ENCODE measurements at places on chromosomes 12 and 14.

- no peak for DNase-seq
These were observed 60.5 kb downstream of the AMN start for GRCh38 chr14:102982852-102983470.

GRCh38 chr14:104948736-104949031 lies 24.0 kb downstream of the PLD4 start:
- DNase-seq = no peak

DNA sequence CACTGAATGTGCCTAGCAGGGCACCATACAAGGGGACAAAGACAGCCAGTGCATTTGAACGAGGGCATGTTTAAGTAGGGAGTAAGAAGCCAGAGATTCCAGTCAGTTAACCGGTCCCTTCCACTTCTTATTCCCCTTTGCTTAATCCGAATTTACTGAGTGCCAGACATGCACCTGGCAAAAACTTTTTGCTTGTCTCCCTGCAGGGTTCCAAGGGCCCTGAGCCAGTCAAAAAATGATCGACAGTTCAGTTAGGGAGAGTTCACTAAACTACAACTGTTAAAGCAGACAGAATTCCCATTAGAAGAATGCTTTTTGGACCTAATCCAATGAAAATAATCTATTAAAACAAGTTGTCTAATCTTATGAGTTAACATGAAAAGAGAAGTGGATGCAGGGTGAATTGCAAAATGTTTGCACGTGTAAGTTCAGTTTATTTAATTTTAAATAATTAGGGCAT lies 193.8 kb downstream of the TMTC2 start:
- DNase-seq = no peak

DNA sequence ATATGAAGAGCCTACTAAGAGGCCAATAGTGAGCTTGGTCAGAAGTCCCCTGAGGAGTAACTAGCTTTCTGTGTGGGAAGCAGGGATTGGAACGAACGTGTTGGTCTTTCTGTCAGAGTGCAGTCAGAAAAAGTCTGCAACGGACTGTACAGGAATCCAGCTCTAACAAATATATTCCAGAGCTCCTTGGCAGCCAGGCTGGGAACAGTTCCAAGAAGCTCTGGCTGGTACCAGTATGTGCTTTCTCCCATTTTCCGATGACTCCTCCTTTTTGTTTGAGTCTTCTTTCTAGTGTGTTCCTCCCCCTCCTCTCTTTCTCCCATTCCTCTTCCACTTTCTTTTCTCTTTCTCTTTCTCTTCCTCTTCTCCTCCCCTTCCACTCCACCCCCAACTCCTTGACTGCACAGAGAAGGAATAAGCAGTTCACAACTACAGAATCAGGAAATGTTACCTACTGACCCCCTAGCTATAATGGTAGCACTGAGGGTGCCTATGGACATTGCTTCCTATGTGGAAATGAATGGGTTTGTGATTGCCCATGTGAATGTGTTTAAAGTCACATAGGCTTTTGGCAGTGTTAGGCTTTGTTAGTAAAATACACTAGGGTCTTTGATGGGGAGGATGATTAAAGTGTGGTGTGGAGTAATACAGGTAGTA lies 59.9 kb downstream of the TTLL5 start:
- DNase-seq = no peak

- DNase-seq = no peak
These were observed 154.6 kb downstream of the SLC6A15 start for GRCh38 chr12:84757978-84758377.

DNA sequence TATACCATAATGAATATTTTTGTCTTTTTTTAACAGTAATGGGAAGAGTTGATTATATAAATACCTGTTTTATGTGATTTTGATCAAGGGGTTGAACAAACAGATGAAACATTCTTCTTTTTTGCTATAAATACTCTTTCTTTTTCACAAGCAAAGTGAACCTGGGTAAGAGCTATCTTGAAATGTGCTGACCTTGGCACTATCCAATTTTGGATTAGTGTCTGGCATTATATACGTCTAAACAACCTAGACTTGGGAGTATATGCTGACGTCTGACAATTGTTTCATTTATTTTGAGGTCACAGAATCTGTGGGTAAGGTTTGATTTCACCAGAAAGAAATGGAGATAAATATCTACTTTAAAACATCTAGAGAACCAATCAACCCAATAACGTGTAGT lies 716.0 kb upstream of the STXBP6 start:
- DNase-seq = no peak

GRCh38 chr14:104299993-104300761 lies 161.8 kb downstream of the KIF26A start:
- no peak for DNase-seq

- DNase-seq = no peak
These were observed 27.9 kb downstream of the HSP90AA1 start for GRCh38 chr14:102058961-102059360.

GRCh38 chr12:2960996-2961616 lies 1.9 kb downstream of the TEAD4 start:
- no peak for DNase-seq

DNA sequence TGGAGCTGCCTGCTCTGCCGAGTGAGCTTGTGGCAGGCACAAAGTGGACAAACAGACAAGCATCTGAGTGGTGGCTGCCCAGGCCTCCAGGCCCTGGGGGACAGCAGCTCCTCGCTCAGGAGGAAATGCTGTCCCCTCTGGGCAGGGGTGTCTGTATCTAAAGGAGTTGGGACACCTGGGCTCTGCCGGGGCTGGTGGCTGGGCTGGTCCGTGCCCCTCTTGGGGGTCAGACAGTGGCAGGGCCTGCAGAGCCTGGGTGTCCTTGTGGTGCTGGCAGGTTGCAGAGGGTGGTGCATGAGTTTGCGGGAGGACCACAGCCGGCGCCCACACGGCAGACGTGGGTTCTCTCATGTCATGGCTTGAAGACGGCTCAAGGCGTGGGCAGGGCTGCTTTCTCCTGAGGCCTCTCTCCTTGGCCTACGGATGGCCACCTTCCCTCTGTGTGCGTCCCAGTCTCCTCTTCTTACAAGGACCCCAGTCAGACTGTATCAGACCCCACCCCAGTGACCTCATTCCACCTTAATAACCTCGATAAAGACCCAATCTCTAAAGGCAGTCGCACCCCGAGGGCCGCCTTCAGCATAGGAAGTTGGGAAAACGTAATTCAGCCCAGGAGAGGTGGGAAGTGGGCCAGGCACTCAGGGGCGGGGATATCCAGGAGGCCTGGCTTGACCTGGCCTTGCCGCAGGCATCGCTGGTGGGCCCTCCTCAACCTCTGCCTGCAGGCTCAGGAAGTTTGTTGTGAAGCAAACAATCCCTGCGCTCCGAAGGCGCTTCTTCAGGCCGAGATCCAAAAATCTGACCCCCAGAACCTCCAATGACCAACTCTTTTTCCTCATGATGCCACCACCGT lies 110.0 kb downstream of the KIF26A start:
- no peak for DNase-seq

DNA sequence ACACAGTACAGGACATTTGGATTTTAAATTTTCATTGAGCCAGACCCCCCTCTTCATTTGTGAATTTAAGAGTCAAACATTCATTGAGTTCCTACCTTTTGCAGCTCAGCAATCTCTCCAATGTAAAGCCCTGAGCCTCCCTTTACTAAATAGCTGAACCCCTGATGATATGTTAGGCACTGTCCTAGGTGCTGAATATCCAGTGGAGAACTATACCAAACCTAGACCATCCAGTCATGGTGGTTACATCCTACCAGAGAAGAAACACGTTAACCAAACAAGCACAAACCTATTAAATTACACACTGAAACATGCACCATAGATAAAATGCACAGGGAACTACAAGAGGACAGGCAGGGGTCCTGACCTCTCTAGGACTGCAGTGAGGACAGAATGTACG lies 1585.3 kb upstream of the TMEM132C start:
- no peak for DNase-seq

DNA sequence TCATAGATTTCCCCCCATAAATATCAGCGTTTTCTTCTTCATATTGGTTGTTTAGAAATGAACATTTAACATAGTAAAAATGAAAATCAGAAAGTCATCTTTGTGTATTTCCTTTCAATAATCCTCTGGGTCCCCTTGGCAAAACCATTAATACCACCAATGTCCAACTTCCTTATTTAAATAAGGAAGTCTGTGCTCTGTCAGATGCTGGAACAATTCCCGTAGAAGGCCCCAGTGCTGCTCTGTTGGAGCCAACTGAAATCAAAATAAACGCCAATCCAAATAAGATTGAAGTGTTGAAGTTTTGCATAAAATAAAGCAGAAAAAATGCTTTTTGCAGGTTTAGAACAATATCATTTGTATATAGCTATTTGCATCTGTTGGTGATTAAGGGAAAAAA lies 93.1 kb downstream of the PPM1H start:
- DNase-seq = no peak

- DNase-seq = no peak
These were observed 7.3 kb downstream of the BCL7A start for GRCh38 chr12:122028905-122029560.

DNA sequence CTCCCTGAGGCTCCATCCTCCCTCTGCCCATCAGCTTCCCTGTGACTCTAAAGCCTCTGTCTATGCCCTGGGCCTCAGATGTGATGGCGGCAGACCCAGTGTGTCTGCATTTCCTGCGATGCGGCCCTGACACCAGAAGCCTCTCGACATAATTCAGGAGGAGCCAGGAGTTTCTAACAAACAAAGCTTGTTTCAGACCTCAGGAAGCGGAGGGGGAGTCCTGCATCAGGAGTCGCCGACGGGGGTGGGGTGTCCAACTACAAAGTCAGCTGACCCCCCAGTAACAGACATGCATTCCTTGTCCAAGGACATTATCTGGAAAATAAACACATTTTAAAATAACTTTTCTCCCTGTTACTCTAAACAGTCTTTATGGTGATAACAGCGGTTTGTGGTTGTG lies 167.5 kb downstream of the DPF3 start:
- DNase-seq = no peak

DNA sequence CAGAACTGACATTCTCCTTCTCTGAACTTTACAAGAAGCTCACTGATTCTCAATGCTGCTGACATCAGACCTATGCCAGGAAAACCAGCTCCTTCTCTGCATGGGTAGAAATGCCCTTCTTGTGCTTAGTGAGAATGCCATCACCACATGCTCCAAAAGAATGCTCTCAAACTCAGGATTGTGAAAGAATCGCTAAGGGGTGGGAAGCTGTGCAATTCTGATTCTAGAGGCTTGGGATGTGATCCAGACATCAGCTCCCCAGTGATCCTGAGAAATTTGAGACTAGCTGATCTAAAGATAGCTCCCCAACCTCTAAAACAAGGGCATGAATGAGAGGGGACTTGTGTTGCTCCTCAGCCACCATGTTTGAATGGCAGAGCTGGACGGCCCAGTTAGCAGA lies 113.2 kb downstream of the DPF3 start:
- DNase-seq = no peak

DNA sequence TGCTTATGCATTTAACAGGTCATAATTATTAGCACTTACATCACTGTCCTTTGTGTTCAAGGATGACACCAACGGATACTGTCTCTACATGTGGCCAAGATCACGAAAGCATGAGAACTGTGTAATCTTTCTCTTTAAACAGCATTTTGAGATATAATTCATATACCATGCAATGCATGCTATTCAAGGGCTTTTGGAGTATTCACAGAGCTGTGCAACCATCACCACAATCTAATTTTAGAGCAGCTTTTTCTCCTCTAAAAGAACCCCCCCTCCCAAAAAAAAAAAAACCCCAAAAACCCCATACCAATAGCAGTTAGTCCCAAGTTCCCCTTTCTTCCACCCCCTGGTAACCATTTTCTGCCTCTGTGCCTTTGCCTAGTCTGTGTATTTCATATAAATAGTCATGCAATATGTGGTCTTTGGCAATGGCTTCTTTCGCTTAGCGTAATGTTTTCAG lies 60.6 kb downstream of the SPRING1 start:
- no peak for DNase-seq

- DNase-seq = no peak
These were observed 166.9 kb upstream of the ATXN7L3B start for GRCh38 chr12:74370608-74371216.

DNA sequence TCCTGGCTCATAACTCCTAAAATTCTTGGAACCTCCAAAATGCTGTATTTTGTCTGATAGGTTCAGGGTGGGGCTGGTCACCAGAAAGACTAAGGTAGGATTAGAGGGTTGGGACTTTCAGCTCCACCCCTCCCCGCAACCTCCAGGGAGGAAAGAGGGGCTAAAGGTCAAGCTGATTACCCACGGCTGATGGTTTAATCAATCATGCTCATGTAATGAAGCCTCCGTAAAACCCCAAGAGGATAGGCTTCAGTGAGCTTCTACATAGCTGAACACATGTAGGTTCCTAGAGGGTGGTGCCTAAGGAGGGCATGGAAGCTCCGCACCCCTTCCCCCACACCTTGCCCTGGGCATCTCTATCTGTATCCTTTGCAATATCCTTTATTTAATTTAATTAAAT lies 60.0 kb downstream of the DGLUCY start:
- DNase-seq = no peak

DNA sequence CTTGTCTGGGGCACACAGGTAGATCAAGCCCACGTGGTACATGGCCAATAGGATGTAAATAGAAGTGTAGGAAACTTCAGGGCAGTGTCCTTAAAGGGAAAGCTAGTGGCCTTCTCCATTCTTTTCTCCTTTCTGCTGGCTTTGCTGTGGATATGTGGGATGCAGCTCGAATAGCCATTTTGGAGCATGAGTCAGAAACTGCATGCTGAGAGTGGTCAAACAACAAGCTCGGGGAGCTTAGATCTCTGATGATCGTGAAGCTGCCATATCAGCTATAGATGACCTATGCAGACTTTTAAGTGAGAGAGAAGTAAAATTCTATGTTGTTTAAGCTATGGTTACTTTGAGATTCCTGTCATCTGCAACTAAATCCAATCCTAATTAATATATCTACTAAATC lies 241.3 kb upstream of the DAAM1 start:
- DNase-seq = no peak

DNA sequence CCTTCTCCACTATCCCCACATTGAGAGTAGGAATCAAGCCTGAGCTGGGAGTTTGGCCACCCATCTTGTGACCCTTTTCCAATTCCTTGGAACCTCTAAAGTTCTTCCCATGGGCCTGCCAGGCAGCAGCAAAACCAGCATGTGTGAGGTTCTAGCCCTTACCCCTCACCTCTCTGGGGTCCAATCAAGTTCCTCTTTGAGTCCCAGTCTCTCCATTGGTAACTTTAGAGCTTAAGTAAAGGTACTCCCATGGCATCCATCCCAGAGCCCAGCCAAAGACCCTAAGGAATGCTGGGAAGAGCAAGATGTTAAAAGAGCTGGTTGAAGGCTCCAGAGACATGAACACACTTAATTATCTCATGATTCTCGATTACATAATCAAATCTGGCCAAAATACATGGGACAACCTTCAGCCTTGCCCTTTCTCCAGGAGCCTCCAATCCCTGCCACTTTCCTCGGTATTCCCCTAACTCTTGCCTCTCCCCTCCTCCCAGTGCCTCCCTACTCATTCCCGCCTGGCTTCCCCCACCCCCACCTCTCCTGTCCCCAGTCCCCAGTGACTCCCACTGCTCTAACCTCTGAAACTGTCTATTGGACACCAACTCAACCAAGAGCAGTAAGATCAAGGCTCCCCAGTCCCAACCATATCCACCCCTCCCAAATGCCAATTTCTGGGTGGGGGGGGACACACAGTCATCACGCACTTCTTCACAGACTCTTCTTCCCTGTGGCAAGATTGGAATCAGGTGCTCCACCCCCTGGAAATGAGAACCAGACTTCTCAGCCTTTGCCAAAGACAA lies 4.8 kb upstream of the TNS2 start:
- DNase-seq = no peak

Measured in stimulated activated CD8-positive, alpha-beta memory T cell treated with anti-CD3 and anti-CD28 coated beads, Interleukin-4, amount 100 ng/mL, for 1 hour (primary cell).